Fibroblast of lung (primary cell): ENCODE measurements at places on chromosomes 12 and 14.

DNA sequence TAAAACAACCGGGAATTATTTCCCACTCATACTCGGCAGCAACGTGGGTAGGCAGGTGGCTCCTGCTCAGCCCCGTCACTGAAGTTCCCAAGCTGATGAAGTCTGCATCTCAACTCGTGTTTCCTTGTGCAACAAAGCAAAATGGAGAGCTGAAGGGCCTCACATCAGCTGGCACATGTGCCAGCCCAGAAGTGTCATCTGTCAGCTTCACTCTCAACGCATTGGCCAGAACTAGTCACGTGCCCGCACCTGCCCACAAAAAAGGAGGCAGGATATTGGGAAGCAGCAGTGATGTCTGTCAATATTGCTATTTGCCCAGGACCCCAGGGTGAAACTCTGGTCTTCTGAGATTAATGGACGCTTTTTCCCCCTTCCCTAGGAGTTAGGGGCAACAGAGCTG lies 344.0 kb downstream of the BCL11B start:
- no peak for DNase-seq

DNA sequence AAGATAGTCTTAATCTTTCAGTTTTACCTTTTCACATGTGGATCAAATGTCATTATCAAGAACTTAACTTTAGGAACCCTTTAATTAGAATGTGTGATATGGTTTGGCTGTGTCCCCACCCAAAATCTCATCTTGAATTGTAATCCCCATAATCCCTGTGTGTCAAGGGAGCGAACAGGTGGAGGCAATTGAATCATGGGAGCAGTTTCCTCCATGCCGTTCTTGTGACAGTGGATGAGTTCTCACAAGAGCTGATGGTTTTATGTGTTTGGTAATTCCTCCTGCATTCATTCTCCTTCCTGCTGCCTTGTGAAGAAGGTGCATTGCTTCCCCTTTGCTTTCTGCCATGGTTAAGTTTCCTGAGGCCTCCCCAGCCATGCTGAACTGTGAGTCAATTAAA lies 160.6 kb downstream of the MON2 start:
- no peak for DNase-seq

DNA sequence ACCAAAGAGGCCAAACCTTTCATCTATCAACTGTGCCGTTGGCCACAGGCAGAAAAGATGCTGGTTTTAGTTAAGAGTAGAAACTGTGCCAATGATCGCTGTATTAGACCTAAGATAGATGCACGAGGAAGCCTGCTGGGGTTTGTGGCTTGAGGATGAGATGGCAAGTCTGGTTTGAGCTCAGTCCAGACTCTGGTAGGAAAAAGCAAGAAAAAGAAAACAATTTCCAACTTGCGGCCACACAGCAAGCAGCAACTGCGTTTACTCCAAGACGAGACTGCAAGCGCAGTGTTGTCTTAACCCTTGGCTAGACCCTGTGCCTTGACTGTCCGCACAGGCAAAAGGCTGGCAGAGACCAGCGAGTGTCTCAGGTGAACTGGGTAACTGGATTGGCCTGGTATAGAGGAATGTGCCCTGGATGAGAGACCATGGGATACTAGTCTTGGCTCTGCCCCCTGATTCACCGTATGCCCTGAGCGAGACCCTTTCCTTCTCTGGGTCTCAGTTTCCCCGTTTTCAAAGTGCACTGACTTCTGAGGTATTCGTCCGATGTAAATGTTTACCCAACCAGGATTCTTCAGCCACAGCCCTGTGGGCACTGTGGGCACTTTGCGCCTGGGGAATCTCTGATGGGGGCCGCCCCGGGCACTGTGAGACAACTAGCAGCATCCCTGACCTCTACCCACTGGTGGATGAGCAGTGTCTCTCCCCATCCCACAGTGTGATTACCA lies 113.4 kb downstream of the DICER1 start:
- DNase-seq: no peak

GRCh38 chr14:59787045-59787674 lies 83.4 kb downstream of the RTN1 start:
- no peak for DNase-seq

DNA sequence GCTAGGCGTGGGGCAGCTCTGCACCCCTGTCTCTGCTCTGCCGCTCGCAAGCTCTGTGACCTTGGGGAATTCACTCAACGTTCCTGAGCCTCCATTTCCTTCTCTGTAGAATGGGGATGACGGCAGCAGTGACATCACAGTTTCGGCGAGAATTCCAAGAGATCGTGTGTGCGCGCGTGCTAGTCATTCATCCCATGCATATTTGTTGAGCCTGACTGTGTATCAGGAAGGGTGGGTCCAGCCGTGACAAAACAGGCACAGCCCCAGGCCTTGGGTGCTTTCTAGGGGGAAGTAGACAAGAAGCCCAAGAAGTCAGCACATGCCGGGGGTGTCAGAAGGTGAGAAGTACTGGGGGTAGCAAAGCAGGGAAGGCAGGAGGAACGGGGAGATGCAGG lies 145.6 kb upstream of the NCOR2 start:
- DNase-seq: no peak

GRCh38 chr12:88571543-88571942 lies 8.7 kb downstream of the KITLG start:
- DNase-seq: no peak

GRCh38 chr14:26026384-26026783 lies 571.4 kb downstream of the NOVA1 start:
- DNase-seq: no peak

DNA sequence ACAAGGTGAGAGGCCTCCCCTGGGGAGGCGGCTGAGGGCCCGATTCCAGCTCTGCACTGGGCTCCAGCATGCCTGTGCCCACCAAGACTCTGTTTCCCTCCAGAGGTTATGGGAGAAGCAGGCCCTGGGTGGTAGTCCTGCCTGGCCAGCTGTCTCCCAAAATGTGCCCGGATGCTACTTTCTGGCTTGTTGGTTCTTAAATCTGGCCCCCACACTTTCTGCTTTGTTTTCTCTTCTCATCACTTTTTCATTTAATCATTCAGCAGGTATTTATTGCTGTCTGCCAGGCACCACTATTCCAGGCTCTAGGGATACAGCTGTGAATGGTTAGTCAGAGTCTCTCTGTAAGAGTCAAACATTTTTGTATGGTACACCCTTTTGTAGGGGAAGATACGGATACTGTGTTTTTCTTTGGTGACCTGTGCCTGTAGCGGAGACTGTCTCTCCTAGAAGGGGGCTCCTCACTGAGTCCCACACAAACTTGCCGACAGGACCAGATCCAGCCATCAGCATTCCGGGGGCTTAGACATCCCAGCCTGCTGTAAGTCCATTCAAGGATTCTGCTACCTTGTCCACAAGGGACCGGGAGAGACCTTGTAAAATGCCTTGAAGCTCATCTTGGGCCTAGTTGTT lies 3.8 kb downstream of the DHRS2 start:
- DNase-seq: no peak

- DNase-seq: no peak
Observed at GRCh38 chr12:105487963-105488362, 157.5 kb downstream of the C12orf75 start.

- DNase-seq: no peak
Observed at GRCh38 chr12:3295646-3296408, 195.2 kb upstream of the PRMT8 start.
